ENCODE measurements at places on chromosomes 6 and 20.
A peak's percentile ranks its signal among the peaks of the same experiment; 100 is the strongest.

- peak; percentile 16 for DNase-seq
Measured at GRCh38 chr20:53839423-53840176, 230.8 kb downstream of the BCAS1 start.

GRCh38 chr20:271069-271468 lies 13.5 kb downstream of the DEFB132 start:
- no peak for DNase-seq

- no peak for DNase-seq
Measured at GRCh38 chr6:15063253-15063853, 182.5 kb upstream of the JARID2 start.

GRCh38 chr20:33893314-33893713 lies 82.2 kb downstream of the CHMP4B start:
- no peak for DNase-seq

DNA sequence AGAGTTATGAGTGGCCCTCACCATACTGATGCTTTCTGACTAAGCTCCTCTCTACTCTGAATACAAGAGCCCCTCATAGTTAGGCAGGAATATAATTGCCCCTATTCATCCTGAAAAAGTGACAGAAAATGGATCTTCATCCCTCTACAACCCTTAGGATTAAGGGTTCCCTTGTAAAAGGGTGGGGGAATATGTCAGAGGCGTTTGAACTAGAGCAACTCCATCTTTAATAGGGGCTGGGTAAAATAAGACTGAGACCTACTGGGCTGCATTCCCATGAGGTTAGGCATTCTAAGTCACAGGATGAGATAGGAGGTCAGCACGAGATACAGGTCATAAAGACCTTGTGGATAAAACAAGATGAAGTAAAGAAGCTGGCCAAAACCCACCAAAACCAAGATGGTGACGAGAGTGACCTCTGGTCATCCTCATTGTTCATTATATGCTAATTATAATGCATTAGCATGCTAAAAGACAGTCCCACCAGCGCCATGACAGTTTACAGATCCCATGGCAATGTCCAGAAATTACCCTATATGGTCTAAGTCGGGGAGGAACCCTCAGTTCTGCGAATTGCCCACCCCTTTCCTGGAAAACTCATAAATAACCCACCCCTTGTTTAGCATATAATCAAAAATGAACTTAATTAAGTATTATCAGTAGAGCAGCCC lies 4.7 kb upstream of the GTF3C6 start:
- no peak for DNase-seq

- no peak for DNase-seq
Measured at GRCh38 chr6:153625089-153625488, 414.0 kb upstream of the OPRM1 start.

DNA sequence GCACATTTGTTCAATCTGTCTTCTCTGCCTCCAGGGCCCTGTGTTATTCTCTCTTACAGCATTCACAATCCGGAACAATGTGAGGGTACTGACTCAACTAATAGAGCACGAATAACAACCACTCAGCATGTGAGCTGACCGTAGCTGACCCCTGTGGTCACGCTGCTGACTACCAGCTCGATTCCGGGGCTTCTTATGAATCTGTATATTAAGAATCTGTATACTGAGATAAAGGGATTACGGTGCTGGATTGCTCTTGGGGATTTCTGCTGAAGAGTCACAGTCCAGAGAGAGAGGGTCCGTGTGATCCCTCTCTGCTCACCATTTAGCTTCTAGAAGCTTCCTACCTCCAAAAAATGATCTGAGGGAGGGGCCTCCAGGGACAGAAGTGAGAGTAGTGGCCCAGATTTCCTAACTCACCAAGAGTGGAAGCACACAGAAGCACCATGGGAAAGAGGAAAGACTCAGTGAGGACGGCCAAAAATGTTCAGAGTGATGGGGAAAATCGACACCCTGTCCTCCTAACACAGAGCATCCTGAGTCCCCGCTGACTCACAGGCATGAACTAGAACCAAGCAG lies 156.2 kb downstream of the THBS2 start:
- no peak for DNase-seq

- no peak for DNase-seq
Measured at GRCh38 chr20:49888212-49889000, 26.9 kb downstream of the SPATA2 start.

GRCh38 chr6:148398678-148399077 lies 56.0 kb downstream of the SASH1 start:
- no peak for DNase-seq

DNA sequence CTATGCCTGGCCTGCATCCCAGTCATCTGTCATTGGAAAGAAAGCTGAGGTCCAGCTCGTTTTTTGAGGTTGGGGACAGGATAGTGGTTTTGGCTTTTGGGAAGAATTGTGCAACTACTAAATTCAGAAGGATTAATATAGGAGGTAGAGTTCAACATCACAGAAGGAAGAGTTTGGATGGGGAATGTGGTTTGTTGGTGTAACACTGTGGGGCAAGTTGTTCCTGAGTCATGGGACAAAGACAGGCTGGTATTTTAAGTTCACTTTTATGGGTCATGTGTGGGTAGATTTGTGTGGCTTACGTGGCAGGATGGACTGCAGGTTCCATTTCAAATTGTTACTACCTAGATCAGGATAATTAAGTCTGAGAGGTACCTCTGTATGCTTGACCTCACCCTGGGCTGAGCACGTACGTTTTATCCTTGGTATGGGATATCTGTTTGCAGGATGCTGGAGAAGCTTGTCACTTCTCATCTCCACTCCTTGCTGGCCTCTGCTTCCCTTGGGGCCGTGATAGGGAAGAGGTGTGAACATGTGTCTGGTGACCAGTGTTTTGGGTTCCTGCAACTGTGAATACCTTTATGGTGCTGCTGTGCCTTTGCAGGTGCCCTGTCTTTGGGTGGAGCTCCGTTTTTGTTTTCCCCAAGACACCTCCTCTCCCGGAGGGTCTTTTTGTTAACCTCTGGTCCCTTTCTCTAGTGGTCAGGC lies 177.6 kb downstream of the JARID2 start:
- no peak for DNase-seq

DNA sequence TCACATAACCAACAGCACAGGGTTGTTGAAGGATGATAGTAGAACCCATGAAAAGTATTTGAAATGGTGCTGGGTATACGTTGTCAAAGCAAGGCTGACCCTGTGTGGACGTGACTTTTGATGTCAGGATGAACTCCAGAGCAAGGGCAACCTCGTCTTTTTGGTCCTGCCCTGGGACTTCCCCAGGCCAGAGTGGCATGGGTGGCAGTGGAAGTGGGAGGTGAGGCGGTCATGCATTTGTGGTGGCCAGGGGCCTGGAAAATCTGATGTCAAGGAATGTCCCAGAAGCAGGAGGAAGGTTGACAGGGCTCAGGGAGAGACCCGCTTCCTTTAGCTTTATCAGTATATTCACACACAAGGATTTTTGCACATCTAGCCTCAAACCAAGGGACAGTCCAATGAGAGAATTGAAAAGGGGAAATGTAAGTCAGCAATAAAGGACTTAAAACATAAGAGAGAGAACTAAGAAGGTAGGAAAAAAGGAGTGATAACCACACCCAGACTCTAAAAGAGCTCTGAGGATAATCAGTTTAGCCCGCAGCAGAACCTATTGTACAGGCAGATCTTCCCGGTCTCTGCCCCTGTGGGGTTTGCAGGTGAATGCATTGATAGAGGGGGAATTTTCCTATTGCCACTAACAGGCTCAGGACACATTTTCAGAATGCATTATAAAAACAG lies 98.8 kb upstream of the HDGFL1 start:
- DNase-seq: no peak

DNA sequence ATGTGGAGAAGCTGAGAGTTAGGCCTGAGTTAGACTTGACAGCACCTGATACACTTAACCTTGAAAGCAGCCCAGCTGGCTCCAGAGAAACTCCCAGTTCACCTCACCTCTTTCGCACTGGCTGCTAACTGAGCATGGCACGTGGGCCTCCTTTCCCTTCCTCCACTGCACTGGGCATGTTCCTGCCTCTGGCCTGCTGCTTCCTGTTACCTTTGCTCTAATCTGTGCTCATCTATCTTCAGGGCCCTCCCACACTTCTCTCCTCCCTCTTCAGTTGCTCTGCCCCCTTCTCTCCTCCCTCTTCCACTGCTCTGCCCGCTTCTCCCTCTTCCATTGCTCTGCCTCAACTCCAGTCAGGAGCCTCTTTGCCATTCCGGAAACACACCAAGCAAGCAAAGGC lies 13.7 kb upstream of the UBE2V1 start:
- DNase-seq: no peak

DNA sequence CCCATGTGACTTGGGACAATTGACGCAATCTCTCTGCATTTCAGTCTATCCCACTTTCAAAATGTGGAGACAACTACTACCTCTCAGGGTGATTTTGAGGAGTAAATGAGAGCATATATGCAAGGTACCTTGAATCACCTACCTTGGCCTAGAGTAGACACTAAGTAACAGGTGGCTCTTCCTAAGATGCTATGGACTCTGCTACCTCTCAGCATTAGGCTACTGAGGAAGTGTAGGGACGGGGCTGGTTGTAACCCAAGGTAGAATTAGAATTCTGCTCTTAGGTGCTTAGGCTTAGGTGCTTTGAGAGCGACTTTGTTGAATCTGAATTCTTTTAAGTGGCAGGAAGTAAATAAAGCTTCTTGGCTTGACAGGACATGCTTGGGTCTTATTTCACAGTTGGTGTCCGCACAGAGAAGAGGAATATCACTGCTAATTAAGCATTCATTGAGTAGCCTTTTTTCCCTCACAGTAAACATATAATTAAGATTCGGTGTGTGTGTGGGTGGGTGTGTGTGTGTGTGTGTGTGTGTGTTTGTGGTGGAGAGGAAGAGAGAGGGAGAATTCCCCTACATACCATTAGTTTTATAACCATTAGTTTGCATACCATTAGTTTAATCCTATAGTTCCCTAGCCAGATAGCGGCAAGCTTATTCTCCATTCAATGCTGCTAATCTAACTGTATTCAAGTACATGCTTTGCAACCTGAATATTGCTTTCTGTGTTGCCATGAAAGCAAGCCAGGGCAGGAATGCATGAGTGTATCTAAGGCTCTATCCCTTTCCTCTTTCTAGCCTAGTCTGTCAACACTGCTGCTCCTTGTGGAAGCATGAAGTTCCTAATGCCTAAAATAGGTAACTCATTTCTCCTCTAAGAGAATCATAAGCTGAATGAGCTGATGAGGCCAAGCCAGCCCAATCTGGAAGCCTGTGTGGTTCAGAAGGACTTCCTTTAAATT lies 112.5 kb downstream of the IPCEF1 start:
- no peak for DNase-seq

DNA sequence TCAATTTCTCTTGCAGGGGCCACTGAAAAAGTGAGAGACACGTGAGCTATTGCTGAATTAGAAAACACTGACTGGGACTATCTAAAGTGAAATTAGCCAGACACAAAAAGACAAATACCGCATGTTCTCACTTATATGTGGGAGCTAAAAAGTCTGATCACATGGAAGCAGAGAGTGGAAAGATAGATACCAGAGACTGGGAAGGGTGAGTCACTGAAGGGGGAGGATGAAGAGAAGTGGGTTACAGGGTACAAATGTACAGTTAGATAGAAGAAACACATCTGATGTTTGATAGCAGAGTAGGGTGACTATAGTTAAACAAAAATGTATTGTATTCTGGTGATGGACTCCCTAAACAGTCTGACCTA lies 13.4 kb downstream of the CST3 start:
- no peak for DNase-seq

GRCh38 chr6:21529431-21529830 lies 64.1 kb upstream of the SOX4 start:
- DNase-seq: no peak

DNA sequence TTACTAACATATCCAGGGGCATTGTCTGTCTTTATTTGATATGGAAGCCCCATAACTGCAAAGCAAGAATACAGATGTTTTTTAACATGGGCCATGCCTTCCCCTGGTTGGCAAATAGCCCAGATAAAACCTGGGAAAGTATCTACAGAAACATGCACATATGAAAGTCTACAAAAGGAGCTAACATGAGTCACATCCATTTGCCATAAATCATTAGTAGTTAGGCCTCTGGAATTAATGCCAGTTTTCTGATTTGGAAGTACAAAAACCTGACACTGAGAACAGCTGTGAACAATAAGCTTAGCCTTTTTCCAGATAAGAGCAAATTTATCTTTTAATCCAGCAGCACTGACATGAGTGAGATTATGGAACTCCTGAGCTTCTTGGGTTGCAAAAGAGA lies 418.0 kb upstream of the IMPG1 start:
- no peak for DNase-seq

DNA sequence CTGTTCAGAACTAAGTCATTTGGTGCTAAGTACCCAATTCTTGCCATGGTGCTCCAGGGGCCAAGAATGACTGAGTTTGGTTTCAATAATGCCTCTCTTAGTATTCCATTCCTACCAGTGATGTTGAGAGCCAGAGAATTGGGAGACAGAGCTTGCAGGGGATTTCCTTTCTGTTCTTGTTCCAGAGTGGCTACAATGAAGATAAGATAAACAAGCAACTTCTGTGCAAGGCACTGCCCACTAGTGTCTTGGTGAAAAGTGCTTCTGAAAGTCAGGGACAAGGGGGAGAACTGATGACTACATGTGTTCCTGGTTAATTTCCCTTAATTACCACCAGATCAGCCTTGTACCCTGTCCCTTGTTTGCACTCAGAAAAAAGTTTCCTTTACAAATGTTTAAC lies 421.6 kb downstream of the BCKDHB start:
- DNase-seq: no peak

DNA sequence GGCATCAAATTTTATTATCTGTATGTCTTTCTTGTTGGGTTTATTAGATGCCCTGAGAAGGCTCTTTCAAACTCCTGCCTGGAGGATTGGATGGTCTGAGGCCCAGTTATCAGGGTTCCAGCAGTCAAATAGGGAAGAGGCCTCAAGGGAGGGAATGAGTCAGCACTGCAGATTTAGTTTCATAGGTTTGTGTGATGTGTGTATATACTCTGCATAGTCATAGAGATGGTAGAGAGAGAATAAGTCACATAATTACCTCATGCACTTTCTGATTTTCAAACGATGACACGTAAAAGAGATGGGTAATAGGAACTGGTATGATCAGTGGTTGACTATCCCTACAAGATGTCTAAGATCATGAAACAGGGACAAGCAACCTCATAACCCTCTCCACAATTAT lies 82.1 kb downstream of the ADAT2 start:
- no peak for DNase-seq

GRCh38 chr6:34566830-34567546 lies 10.9 kb upstream of the SPDEF start:
- no peak for DNase-seq

- no peak for DNase-seq
Measured at GRCh38 chr6:4624726-4625125, 151.5 kb upstream of the CDYL start.

GRCh38 chr6:107806691-107807090 lies 17.4 kb downstream of the SCML4 start:
- DNase-seq: no peak

Data from stimulated activated CD4-positive, alpha-beta T cell treated with anti-CD3 and anti-CD28 coated beads, Interleukin-15, amount 100 ng/mL, for 1 hour (primary cell).